ENCODE measurements at places on chromosomes 7 and 10. TPM values are rescaled to one million over a fixed set of nuclear protein-coding genes. Genes with fewer than 3 reads are reported as not detected.

HTRA1 gene
- not detected for total RNA-seq

DNA sequence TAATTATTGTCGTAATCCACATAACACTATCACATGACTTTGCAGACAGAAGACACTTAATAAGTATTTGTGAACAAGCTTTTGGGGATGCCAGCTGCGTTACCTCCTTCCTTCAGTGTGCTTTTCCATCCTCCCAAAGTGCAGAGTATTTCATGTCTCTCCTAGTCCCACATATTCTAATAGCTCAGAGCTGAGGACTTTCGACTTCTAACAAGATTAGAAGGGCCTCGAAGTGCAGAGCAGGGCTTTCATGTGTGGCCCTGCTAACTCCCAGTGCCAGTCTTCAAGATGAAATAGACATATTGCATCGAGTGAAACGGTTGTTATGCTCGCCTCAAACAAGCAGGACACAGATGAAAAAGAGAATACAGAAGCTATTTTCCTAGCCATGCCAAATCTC, 125.7 kb upstream of the RNF32 start:
- no peaks in the 10 kb centered on the region for H3K4me1 ChIP-seq
- peaks cover 15% of the 10 kb centered on the region for H3K27me3 ChIP-seq
- H3K36me3 ChIP-seq = no peaks in the 10 kb centered on the region
- DNase-seq = no peak

DNA sequence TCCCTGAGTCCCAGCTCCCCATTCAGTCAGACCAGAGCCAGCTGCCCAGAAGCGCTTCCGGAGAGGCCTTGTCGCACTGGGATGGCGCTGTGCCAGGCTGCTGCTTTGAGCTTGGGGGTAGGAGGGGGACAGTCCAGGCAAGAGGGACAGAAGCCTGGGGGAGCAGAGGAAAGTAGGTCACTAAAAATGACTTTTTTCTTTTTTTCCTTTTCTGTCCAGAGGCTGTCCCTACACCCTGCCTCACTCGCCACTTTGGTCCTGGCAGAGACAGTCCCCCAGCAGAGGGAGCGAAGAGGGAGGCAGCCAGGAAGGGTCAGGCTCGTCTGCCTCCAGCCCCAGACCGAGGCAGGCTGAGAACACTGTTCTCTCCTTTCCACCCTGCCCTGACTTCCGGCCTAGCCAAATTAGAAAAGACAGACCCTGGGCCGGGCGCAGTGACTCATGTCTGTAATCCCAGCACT, 15.8 kb upstream of the TRIM8 start:
- no peak overlapping the region for H3K4me3 ChIP-seq
- no peak for DNase-seq

- DNase-seq = no peak
- no peak overlapping the region for H3K27ac ChIP-seq
- H3K36me3 ChIP-seq = no peaks in the 10 kb centered on the region
- no peak overlapping the region for H3K4me3 ChIP-seq
- no peaks in the 10 kb centered on the region for H3K27me3 ChIP-seq
- no peaks in the 10 kb centered on the region for H3K4me1 ChIP-seq
Measured at GRCh38 chr10:46516660-46517416, 39.6 kb downstream of the GPRIN2 start.

DNA sequence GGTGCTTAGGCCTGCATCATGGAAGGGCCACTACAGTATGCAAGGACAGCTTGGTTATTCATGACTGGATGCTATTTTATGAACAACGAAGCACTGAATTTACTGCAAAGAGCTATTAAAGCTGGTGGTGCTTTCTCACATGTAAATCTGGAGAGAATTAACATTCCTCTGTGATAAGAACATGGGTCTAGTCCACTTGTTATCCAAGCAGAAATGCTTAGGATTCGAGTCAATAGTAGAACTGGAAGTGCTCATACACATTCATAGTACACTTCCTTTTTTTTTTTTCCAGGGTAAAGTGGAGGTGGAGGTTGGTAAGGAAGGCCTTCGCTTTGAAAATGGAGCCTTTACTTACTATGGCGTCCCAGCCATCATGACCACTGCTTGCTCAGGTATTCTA, 35.0 kb downstream of the CNNM1 start:
- no peaks in the 10 kb centered on the region for H3K36me3 ChIP-seq
- H3K27me3 ChIP-seq = peaks cover 9% of the 10 kb centered on the region
- H3K4me1 ChIP-seq = no peaks in the 10 kb centered on the region
- no peak overlapping the region for H3K4me3 ChIP-seq
